ENCODE measurements at places on chromosomes 4 and X. TPM values are rescaled to one million over a fixed set of nuclear protein-coding genes. Genes with fewer than 3 reads are reported as not detected.

The RAB41 gene
- polyA plus RNA-seq = 1.2 TPM

The ARL9 gene
- 0.62 TPM for polyA plus RNA-seq

The FREM3 gene
- 0.18 TPM for polyA plus RNA-seq

The FAM47A gene
- polyA plus RNA-seq = not detected

The MAGEA11 gene
- not detected for polyA plus RNA-seq

The CYBB gene
- 7.1 TPM for polyA plus RNA-seq

The TLR10 gene
- 0.64 TPM for polyA plus RNA-seq

The CCDC120 gene
- polyA plus RNA-seq = 7.9 TPM
